Activated CD4-positive, CD25-positive, alpha-beta regulatory T cell (primary cell): ENCODE measurements at places on chromosomes 3 and 15.

DNA sequence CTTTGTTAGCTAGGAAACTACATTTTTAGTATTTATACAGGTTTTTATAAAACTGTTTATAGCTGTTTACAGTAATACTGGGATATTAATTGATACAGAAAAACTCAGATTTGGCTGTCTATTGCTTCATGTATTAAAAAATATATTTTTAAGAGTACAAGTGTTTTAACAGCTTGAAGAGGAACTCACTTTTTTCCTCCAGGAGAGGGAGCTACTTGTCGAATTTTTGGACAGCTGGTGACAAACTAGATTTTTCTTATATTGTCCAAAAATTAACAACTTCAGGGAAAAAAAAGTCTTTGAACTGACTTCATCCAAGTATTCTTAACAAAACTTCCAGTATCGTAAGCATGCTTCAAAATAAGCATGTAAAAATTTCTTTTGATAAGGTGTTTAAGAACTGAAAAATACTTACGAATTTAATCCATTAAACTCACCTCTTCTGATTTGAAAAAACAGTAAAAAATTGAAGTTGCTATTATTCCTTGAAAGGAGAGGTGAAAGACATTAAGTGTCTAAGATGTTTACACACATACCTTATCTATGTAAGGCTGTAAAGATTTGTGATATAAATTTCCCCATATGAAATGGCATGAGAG, 4.0 kb downstream of the DIPK2A start:
- DNase-seq: no peak

GRCh38 chr15:57504599-57504940, 87.1 kb upstream of the MYZAP start:
- DNase-seq: no peak

DNA sequence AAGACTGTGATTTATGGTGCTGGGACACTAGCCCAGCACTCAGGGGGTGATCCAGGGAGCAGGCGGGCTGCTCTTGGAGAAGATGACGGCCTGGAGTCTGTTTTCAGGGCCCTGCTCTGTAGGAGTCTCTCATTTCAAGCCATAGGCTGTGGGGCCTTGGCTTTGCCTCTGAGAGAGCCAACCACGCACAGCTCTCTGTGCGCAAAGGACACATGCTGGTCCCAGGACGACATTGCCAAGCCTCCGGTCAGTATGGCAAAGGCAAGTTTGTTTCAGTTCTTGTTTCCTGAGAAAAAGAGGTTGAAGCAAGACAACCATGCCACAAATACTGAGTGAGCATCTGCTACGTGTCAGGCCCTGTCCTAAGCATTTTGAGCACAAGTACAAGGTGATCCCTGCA, 197.1 kb downstream of the EPHB1 start:
- no peak for DNase-seq

DNA sequence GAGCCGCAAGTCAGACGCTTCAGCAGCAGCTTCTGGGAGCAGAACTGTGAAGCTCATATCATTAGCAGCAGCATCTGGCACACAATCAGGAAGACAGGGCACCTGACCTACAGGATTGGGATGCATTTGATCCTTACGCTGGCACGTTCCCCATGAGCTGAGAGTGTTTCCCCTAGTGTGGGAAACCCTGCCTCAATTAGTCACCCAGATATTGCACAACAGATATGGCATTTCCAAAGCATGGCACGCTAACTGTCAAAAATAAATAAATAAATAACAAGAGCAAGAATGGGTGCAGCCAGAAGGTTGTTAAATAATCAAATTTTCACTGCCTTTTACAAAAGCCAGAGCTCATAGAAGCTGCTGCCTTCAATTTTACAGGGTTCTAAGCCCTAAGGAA, 189.6 kb upstream of the THBS1 start:
- no peak for DNase-seq

DNA sequence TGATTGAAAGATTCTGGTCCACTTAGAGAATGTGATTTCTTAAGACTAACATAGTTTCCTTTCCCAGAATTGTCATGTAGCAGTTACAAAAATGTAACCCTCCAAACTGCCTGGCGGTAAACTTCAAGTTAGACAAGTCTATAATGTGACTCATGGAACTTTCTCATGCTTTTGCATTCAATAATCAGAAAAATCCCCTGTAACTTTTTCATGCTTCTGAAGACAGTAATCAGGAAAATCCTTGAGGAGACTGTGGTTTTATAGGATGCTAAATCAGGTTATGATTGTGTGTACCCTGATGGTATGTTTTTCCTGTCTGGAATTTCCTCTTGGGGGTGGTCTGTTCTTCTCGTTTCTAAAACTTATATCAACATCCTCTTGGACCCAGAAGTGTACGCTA, 74.0 kb upstream of the RARB start:
- DNase-seq: no peak

DNA sequence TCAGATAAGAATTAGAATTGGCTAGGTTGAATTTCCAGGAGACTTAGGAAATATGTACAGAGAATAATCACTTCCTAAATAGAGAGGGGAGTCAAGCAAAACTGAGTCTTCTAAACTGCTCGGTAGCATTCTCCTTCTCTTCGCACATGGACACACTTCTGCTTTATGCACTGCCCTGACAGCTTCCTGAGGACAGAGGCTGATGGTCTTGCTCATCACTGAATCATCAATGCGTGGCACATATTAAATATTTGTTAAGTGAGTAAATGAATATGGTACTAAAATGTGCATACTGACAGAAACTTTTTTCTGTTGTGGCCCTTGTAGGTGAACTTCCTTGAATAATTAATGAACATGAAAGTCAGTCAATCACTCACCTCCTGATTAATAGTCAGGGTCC, 315.5 kb downstream of the FHIT start:
- no peak for DNase-seq

DNA sequence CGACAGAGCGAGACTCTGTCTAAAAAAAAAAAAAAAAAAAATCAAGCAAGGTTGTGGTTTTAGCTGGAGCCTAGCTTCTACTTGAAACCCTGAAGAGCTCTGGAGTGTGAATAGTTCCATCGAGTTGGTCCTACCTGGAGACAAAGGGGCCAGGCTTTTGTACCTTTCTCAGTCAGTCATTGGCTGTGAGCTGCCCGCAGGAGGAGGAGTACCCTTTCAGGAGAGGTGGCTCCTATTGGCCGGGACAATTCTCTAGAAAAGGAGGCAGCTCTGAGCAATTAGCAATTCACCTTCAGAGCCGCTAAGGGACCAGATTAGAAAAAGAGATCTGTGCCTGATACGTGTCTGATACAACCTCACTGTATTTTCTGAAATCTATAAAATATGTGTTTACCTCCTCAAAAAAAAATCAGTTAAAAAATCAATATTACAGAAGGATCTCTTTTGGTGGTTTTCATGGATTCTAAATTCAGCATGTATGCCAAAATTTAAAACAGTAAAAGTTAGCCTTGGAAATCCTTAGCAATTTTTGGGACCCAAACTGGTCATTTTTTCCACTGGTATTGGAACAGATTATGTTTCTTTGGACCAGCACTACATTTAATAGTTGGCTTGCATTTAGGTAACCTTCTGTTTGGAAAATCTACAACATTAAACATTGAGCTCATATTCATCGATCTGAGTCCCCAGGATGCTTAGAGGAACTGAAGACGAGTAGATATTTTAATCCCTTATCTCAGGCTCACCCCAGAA, 29.7 kb upstream of the PDCD6IP start:
- DNase-seq: no peak

- DNase-seq: no peak
Measured at GRCh38 chr3:143380449-143380848, 260.9 kb downstream of the CHST2 start.

DNA sequence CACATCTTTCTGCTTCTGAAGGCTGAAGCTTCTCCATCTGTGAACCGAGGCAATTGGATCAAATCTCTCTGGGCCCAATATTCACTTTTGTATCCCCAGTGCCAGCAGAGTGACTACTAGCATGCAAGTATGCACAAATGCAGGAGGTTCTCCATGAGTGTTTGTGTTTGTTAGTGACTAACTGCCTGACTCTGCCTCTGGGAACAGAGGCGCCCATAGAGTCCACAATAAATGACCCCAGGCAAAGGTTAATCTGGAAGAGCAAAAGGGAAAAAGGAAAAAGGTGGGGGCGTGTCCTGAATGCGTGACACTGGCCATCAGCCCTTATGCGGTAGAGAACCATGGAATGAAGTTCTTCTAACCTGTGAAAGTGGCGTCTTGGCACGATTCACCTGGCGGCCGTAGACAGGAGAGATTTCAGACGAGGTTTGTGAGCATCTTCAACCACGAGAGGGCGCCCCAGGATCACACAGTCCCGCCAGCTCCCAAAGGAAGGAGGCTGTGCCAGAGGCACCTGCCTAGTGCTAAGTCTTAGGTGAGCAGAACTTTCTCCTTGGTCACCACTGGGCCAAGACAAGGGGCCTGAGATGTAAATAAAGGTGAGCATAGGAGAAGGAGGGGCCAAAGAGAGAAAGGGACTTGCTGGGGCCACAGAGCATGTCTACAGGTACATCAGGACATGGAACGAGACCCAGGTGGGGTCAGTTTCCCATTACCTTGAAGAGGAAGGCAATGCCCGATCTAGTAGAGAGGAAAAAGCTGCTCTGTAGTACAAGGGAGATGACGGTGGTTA, 44.2 kb downstream of the RBPMS2 start:
- peak; percentile 66 for DNase-seq

GRCh38 chr3:64290864-64291263, 65.6 kb upstream of the PRICKLE2 start:
- no peak for DNase-seq

DNA sequence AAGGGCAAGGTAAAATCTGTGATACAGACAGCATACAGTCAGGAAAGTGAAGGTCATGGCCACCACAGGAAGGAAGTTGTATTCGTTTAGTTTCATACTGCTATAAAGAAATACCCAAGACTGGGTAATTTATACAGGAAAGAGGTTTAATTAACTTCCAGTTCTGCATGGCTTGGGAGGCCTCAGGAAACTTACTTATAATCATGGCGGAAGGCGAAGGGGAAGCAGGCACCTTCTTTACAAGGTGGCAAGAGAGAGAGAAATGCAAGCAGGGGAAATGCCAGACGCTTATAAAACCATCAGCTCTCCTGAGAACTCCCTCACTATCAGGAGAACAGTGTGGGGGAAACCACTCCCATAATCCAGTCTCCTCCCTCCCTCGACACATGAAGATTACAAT, 353.7 kb upstream of the SEMA6D start:
- no peak for DNase-seq

DNA sequence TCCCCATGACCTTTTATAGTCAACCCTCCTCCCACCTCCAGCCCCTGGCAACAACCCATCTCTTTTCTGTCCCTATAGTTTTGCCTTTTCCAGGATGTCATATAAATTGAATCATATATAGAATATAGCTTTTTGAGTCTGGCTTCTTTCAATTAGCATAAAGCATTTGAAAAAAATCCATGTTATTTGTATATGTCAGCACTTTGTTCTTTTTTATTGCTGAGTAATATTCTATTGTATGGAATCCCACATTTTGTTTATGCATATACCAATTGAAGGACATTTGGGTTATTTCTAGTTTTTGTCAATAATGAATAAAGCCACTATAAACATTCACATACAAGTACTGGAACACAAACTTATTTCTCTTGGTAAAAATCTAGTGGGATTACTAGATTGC, 58.0 kb upstream of the SSR3 start:
- no peak for DNase-seq

DNA sequence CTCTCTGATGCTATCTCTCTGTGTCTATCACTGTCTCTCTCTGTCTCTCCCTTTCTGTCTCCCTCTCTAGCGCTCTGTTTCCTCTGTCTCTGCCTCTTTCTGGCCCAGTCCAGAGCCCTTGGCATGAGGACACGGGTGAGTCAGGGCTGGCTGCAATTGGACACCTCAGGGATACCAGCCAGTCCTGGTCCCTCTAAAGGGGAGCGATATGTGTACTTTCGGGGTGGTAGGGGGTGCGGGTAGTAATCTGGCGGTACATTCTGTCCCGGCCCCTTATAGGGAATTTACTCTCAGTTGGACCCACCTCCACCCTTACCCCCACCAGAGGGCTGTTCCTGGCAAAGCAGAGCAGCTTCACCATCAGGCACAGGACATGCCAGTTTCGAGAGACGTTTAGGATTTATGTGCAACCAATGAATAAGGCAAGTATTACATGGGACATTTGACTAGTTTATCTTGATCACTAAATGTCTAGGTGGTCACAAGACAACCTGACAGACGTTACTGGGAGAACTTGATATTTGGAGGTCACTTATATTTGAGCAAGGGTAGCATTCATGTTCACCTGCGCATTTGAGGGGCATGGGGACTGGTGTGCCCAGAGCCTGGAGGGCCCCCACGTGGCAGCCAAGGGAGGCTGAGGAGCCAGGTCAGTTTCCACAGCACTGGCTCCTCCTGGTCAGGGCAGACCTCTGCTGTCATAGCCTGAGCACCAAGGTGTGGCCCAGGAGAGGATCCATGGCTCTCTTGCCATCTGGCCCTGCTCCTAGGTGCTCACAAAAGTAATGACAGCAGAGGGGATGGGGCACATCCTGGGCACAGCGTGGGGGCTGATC, 256.1 kb downstream of the PLCL2 start:
- no peak for DNase-seq

- no peak for DNase-seq
Measured at GRCh38 chr15:83794209-83794608, 140.3 kb downstream of the ADAMTSL3 start.

DNA sequence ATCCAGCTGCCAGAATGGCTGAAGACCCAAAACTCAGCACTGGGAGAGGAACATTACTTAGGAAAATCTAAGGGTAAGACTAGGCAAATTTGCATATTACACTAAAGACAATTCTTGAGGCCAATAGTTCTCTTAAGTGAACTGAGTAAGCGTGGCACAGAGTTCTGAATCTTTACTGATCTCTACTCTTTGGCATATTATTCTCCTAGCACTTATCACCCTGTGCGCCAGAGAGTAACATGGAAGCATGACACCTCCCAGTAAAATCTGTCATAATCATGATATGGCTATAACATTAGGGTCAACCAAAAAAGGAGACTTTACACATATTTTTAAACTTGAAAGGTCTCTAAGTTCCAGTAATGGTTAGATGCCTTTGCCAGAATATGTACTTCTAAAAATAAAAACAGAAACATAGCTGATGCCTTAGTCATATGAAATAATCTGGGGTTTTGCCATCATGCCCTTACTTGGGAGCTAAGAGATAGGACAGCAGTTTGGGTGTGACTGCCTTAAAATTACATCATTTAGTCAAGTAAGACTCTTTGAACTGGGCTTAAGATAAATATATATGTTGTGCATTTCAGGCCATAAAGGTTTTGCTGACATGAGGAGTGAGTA, 290.5 kb downstream of the PLCL2 start:
- no peak for DNase-seq

DNA sequence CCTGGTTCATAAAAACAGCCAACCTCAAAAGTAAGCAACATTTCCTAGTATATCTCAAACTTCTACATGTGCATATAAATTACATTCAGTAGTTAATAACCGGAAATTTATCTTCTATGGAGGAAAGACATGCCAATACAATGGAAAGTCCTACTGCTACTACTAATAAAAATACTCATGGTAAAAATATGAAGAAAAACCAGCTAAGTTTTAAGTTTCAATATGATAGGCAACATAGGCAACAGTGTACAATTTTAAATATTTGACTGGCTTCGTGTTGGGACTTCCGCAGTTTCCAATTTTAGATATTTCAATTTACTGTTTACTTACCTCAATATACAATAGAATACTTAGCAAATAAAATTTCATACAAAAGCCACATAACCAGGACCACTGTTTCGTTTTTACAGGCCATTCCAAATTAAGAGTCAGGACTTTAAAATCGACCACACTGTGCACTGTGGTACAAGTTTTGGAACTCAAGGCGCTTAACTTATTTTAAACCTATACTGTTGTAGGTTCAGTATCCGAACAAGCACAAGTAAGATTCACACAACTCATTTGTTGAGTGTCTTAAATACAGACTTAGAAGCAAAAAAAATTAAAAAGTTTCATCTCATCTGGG, 2.9 kb downstream of the NAA50 start:
- DNase-seq: no peak
